CD4-positive, CD25-positive, alpha-beta regulatory T cell (primary cell): ENCODE measurements at places on chromosomes 6 and 20.

DNA sequence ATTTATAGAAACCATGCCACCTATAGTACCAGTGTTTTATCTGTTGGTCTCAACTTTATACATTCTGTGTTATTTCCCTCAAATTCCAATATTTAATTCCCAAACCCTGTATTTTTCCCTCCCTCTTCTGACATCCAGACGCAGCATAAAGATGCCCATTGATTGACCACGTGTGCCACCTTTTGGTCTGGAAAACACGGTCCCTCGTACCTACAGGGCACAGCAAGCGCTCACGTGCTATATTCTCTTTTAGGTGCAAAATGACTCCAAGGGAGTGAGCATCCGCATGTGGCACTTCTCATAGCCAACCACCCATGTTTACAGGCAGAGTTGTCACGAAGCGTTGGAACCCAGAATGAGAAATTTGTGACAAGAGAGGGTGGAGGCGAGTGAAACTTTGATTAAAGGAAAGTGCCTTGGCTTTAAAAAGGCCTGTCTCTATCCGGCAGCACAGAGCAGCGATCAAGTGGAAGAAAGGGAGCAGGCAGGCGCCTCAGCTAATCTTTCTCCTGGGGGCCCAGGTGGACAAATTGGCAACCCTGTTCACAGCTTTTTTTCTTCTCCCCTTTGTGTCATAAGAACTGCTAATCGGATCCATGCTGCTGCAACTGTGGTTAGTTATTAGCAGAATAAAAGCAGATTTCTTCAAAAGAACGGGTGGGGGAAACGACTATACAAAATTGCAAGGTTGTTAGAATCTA, 225.9 kb downstream of the TMEM242 start:
- H3K4me3 ChIP-seq, result no peak overlapping the region
- H3K27me3 ChIP-seq, result no peaks in the 10 kb centered on the region
- peaks cover 26% of the 10 kb centered on the region for H3K4me1 ChIP-seq
- H3K27ac ChIP-seq, result no peak overlapping the region
- DNase-seq, result no peak
- no peaks in the 10 kb centered on the region for H3K36me3 ChIP-seq

DNA sequence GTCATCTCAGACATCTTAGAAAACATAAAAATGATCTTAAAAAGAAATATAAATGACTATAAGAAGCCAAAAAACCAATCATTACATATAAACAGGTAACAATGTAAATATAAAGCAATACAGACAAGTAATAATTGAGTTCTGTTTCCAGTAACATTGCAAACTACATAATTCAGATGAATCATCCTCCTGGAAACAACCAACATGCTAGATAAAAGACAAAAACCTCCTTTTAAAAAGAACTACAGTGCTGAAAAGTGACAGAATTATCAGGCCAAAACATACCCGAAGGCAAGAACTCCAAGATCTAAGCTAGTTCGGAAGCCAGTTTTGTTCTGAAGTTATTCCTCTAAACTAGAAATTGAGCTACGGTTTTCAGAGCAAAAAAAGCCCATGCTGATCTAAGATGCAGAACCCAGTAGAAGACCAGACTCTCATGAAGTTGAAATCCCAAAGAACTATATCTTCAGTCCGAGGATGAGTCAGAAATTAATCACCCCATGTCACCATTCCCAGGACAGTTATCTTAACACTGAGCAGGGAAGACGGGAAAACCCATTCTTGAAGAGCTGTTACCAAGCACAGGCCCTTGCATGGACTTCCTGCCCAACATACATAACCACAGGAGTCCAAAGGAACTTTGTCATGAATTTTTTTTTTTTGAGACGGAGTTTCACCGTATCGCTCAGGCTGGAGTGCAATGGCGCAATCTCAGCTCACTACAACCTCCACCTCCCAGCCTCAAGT, 9.8 kb downstream of the PGM3 start:
- no peaks in the 10 kb centered on the region for H3K4me1 ChIP-seq
- no peak overlapping the region for H3K4me3 ChIP-seq
- H3K27me3 ChIP-seq, result no peaks in the 10 kb centered on the region
- no peak for DNase-seq

DNA sequence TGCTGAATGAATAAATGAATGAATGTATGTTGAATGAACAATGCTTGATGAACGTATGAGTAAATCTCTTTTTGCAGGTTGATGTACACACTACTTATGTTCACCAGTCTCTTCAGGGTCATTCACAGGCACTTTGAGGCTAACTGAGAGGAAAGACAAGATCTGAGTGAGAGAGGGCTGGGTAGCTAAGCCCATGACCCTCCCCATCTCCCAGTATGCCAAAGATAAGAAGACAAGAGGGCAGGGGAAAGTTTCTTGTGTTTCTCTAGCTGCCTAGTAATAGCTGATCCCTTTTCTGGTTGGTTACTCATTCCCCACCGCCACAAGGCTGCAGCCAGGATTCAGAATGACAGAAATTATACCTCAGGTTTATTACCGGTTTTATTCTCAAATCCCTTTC, 90.7 kb downstream of the CEP57L1 start:
- no peak overlapping the region for H3K27ac ChIP-seq
- no peaks in the 10 kb centered on the region for H3K4me1 ChIP-seq
- H3K4me3 ChIP-seq, result no peak overlapping the region
- peaks cover 25% of the 10 kb centered on the region for H3K27me3 ChIP-seq

DNA sequence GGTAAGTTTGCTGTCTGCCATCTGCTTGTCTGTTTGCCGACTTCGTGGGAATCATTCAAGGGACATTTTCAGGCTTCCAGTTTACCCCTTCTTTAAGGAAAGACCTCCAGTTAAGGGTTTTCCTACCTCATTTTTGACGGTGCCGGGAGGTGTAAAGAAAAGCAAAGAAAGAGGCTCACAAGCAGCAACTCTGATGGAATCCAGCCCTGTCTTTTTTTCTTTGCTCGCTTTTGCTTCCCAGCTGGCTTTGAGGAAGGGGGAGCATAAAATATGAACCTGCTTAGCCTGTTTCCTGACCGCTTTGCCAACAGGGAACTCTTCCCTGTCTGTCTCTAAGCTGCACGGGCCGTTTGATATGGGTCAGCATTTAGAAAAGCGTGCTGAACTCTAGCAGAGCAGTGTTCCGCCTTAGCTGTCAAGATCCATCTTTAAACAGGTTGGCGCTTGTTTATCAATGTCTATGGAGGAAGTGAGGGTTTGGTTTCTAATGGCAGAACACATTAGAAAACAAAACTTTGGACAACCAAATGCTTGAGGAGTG, 13.8 kb downstream of the SYTL3 start:
- H3K36me3 ChIP-seq, result peaks cover 70% of the 10 kb centered on the region
- H3K4me1 ChIP-seq, result peaks cover 10% of the 10 kb centered on the region
- H3K4me3 ChIP-seq, result no peak overlapping the region
- no peaks in the 10 kb centered on the region for H3K27me3 ChIP-seq

DNA sequence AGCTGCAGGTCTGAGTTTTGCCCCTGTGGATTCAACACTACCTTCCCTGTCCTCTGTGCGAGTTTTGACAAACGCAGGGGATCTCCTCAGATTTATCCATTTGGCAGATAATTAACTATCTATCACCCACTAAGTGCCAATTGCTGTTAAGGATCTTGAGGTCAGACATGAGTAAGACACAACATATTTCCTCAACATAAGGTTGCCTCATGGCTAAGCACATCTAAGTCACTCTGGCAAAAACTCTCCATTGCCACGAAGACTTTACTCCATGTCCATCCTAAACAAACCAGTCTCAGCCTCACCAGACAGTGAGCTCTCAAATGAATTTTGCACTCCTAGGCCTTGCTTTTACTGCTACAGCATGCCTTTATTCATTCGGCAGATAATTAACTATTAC, 408.4 kb downstream of the MAFB start:
- H3K4me3 ChIP-seq, result no peak overlapping the region
- H3K4me1 ChIP-seq, result no peaks in the 10 kb centered on the region
- no peaks in the 10 kb centered on the region for H3K27me3 ChIP-seq
- no peak for DNase-seq
- H3K27ac ChIP-seq, result no peak overlapping the region

- no peak for DNase-seq
- H3K4me3 ChIP-seq, result no peak overlapping the region
- H3K27me3 ChIP-seq, result no peaks in the 10 kb centered on the region
- H3K4me1 ChIP-seq, result no peaks in the 10 kb centered on the region
Measured at GRCh38 chr20:23920408-23921325, 41.1 kb upstream of the CST5 start.

DNA sequence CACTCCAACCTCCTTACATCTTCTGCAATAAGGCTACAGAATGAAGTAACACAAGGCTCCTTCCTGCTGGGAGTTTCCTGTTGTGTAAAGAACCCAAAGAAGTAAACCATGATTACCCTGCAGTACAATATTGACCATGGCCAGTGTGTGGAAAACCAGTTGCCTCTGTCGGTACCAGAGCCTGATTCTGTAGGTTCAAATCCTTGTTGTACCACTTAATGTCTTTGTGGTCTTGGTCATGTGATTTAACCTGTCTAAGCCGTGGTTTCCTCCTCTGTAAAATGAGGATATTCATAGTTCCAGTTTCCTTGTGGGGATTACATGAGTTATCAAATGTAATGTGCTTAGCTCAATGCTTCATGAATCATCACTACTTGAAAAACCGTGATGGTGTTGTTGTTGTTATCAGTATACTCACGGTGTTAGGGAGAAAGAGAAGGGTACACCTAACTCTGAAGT, 60.3 kb upstream of the PRELID3B start:
- H3K27me3 ChIP-seq, result no peaks in the 10 kb centered on the region
- no peak for DNase-seq
- H3K4me1 ChIP-seq, result no peaks in the 10 kb centered on the region

GRCh38 chr20:32112841-32113240, 3.3 kb downstream of the TM9SF4 start:
- H3K27ac ChIP-seq, result no peak overlapping the region
- H3K27me3 ChIP-seq, result no peaks in the 10 kb centered on the region
- peaks cover 18% of the 10 kb centered on the region for H3K4me1 ChIP-seq
- H3K36me3 ChIP-seq, result peaks cover 2% of the 10 kb centered on the region
- no peak for DNase-seq
